Amygdala (tissue), 56 donors: ENCODE measurements at places on chromosomes 16 and 17.
A peak's percentile ranks its signal among the peaks of the same experiment; 100 is the strongest.

DNA sequence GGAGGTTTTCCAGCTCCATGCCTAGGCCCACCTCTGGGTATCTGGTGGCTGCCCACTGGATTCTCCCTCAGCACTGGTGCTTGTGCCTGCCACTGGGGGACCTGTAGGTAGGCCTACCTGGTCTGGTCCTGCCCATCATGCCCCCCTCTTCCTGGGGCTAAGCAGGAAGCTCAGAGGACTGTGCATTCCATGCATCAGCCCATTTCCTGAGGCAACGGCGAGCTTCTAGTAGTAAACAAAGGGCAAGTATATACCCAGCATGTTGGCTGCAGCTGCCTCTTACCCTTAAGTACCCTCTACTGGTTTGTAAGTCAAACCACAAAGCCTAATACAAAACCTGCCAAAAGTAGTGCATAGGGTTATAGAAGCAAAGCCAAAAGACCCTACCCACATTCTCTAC is 37.5 kb downstream of the SDR42E1 start:
- no peak for DNase-seq

- no peak for DNase-seq
These were observed 357.9 kb downstream of the SLC39A11 start for GRCh38 chr17:72734613-72735012.

- peak; percentile 53 for DNase-seq
These were observed 50.9 kb downstream of the CDH11 start for GRCh38 chr16:65070831-65071432.

DNA sequence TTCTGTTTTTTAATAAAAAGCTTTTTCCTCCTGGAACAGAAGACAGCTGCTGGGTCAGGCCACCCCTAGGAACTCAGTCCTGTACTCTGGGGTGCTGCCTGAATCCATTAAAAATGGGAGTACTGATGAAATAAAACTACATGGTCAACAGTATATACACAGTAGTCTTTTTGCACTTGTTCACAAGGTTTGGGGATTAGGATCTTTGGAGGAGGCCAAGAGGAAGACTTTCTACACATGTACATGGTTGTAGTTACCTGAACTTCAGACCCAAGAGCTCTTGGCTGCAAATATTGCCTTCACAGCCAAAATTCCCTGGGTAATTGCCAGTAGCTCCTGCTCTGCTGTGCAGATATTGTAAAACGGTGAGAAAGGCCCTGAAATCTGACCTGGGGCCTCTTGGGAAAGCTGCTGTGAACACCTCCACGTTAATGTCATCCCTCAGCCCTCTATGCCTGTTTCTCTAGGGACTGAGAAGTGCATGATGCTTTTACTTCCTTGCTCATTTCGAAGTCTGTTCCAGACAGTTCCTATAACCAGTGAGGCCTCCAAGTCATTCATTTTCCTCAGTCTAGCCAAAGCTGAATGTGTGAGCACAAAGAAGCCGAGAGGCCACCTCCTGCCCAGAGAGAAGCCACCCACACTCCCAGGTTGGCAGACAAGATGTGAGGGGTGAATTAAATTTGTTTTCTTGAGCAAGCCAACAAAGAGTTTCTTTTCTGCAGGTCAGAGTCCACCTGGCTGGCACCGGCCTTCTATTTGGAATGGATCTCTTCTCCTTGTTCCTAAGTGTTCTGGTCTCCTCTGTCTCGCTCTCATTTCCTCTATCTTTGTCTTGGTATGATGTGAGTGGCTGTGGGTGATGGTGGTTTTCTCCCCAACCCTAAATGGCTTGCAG is 15.9 kb downstream of the ANKRD40 start:
- no peak for DNase-seq

DNA sequence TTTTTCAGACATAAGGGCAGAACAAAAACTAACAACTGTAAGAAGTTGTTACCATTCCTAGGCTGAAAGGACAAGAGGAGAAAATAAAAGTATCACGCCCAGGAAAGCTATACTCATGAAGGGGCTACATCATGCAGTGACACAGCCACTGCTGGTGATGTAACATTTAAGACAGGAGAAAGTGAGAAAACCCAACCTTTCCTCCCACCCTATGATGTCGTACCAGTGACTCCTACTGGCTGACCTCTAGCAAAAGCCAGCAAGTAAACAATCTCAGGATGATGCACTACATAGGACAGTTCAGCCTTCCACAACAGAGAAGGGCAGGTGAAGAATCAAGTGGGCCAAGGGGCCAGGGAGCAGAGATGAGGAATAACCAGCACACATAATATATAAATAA is 14.0 kb upstream of the OR1E2 start:
- no peak for DNase-seq

- DNase-seq = no peak
These were observed 4.7 kb upstream of the ADAP2 start for GRCh38 chr17:30917050-30917449.

DNA sequence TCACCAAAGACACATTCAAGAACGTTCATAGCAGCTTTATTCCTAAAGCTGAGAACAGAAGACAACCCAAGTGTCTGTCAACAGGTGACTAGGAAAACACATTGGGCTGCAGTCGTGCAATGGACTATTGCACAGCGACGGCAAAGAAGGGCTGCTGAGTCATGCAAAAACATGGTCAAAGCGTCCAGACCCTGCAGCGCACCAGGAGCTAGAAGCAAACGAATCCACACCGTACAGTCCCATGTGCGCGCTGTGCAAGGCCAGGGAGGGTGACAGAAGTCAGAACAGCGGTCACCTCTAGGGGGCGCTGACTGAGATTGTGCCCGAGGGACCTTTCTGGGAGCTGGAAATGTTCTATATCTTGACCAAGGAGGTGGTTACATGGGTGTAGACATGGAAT is 266.4 kb downstream of the MAF start:
- no peak for DNase-seq

DNA sequence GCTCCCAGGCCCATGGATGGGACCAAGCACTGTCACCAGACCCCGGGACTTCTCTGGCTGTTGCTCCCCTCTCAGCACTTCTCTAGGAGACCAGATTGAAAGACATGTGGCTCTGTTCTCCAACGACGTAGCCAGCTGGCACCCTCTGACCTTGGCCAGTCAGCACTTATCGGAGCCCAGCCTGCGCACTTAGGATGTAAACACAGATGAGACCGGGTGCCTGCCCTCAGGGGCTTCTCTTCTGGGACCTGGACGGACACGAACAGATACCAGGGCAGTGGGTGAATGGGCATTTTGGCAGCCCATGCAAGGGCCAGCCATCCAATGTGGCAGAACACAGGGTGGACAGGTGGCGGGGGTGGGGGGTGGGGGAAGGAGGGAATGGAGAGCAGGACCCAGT is 6.6 kb downstream of the ZDHHC1 start:
- no peak for DNase-seq

- DNase-seq = peak; percentile 90
These were observed 179.6 kb upstream of the TNRC6C start for GRCh38 chr17:77778636-77779489.

GRCh38 chr17:45436161-45436560 is 3.5 kb upstream of the ARHGAP27 start:
- DNase-seq = no peak

DNA sequence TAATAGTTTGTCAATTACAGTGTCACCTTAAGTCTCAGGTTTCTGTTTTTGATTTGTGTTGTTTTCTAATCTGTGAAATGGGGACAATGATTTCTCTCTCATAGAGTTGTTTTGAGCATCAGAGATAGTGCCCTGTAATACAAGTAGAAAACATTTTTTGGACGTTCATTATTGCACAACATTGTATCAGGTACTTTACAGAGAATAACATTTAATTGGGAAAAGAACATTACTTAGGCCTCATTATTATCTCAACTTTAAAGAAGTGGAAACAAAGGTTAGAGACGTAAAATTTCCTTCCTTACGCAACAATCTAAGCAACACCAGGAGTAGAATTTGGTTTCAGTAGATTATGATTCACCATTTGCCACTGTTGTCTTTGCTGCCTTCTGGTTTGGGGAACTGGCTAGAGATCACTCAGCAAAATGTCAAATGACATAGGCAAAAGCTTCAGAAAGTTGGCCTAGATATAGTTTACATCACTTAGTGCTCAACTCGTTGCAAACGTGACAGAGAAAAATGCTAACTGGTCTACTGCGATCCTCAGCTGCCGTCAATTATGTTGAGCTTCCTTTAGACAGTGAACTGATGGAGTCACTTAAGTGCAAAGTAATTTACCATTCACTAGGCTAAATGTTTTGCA is 1026.8 kb downstream of the CDH11 start:
- DNase-seq = no peak

DNA sequence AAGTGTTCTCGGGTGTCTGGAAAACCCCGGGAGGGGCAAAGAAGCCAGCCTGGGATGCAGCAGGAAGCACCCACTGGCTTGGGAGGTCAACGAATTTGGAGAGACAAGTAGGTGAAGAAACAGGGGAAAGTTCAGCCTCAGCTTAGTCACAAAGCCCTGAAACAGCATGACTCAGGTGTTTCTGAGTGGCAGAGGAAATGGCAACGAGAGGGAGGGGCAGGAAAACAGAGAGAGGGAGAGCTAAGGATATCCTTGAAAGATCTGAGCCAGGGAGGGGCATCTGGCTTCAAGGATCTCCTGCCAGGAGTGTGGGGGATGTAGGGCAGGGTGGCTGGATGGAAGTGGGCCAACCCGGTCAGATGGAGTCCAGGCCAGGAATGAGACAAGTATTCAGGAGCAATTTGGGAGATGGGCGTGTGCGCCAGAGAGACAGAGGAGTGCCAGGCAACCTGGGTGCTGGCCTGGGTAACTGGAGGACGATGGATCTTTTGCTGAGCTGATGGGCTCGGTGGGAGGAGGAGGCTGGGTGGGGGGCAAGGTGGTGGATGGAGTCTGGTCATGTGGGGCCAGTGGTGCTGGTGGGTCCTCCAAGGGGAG is 27.2 kb downstream of the ABCC3 start:
- no peak for DNase-seq

GRCh38 chr16:88953003-88953690 is 23.9 kb downstream of the CBFA2T3 start:
- DNase-seq = no peak

- no peak for DNase-seq
These were observed 262.3 kb downstream of the SOX9 start for GRCh38 chr17:72382971-72383722.

- DNase-seq = no peak
These were observed 183.2 kb upstream of the GSE1 start for GRCh38 chr16:85429776-85430522.

GRCh38 chr16:23423496-23424049 is 29.4 kb downstream of the COG7 start:
- DNase-seq = no peak

- DNase-seq = no peak
These were observed 1.8 kb upstream of the C16orf95 start for GRCh38 chr16:87319011-87319410.

DNA sequence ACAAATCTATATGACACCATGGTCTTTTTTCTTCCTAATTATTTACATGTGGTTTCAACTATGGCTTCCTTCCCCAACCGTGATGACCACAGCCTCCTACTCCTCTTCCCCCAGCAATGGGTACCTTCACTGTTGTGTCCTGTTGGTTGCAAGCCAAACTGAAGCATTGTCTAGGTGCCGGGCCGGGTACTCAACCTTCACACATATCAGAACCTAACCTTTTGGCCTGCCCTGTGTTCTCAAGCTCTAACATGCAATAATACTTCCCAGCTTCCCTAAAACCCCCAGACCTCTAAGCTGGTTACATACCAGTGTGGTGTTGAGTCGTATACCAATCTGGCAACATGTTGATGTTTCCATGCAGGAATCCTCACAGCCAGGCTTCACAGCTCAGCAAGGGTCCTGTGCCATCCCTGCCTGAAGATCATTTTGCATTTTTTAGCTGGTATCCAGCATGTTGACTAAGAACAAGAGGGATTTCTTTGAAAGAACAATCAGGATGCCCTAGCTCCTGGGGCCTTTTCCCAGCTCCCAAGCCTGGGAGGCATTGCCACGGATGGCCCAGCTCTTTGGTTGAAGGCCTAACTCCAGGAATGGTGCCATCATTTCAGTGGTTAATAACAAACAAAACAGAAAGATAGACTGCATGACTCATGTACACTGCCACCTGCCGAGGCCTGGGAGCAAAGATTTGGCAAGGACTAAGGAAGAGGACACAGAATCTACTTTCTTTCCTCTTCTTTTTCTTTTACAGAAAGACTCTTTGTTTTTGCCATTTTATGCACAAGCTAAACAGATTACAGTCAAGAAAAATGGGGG is 373.7 kb upstream of the SALL1 start:
- DNase-seq = peak; percentile 12

DNA sequence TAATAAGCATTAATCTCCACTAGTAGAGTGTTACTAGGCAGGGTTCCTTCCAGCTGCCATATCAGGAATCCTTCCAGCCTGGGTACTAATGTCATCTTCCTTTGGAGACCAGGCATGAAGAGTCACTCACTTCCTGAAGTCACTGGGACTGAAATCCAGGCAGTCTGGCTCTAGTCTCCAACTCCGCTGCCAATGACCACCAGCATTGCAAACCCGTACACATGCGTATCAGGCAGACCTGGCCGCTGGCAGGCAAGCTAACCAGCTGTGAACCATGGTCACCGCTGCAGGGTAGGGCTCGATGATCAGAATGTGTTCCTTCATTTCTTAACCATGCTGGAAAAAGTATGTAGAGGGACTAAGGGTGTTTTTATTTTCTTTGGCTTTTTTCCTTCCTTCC is 255.5 kb downstream of the CDH13 start:
- no peak for DNase-seq

- DNase-seq = no peak
These were observed 2.1 kb upstream of the ADGRG5 start for GRCh38 chr16:57540387-57540786.

DNA sequence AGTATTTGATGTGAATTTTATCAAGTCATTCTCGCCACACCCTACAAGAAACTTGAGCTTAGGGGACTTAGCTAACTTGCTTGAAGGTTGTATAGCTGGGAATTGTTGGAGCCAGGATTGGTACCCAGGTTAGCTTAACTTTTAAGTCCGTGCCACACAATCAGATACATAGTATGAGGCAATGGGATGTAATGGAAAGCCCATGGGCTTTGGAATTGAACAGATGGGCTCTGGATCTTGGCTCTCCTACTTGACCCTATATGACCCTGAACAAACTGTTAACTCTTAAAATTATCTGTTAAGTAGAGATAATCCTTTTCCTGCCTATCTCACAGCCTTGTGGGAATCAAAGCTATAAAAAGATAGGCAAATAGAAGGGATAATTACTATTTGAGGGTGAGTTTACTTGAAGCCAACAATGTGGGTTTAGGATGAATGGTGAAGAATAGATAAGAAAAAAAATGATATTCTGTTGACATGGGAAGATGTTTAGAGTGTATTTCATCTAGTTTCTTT is 51.9 kb upstream of the CACNG3 start:
- DNase-seq = no peak

GRCh38 chr17:58333736-58334207 is 5.2 kb upstream of the TSPOAP1 start:
- no peak for DNase-seq

GRCh38 chr16:68892214-68892613 is 48.9 kb downstream of the TANGO6 start:
- no peak for DNase-seq

- no peak for DNase-seq
These were observed 27.9 kb downstream of the CLEC16A start for GRCh38 chr16:10972108-10972818.

GRCh38 chr16:68460067-68460466 is 11.8 kb upstream of the SMPD3 start:
- DNase-seq = no peak

GRCh38 chr17:6862825-6863224 is 31.3 kb upstream of the TEKT1 start:
- no peak for DNase-seq

- no peak for DNase-seq
These were observed 20.2 kb upstream of the SLC38A10 start for GRCh38 chr17:81315129-81315884.
